ENCODE measurements at places on chromosomes 5 and 9. TPM values are rescaled to one million over a fixed set of nuclear protein-coding genes. Genes with fewer than 3 reads are reported as not detected.
A peak's percentile ranks its signal among the peaks of the same experiment; 100 is the strongest.

DNA sequence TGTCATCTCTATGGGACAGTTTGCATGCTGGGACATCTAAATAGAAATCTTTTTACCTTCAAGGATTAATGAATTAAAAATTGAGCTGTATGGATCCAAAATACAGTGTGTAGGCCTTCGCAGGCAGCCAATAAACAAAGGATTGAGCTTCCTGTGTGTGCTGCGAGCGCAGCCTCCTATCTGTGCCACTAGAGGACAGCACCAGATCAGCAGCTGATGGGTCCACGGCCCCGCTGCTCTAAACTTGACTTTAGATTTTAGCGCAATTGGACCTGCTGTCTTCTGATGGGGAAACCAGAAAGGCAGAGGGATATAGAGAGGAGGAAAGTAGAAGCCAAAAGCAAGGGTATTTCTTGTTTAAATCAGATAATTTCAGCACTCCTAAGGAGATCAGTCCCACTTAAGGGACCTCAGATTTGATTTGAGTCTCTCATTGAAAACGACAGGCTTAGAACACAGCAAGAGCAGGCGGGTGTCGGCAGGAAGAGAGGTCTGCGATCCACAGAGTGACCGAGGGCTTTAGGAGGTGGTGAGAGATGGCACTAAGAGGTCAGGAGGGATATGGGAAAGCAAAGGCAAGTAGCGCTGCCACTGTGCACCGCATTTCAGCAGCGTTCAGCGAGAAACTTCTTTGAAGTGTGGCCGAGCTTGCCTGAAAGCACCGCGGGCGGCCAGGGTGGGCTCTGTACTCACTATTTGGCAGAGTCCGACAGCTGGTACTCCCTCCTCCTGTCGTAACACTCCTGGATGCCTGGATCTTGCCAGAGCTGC, 214.3 kb downstream of the GNA14 start:
- peaks cover 4% of the 10 kb centered on the region for H3K4me1 ChIP-seq
- peak; percentile 25 for DNase-seq
- H3K27me3 ChIP-seq: peaks cover 4% of the 10 kb centered on the region
- H3K27ac ChIP-seq: no peak overlapping the region

- peaks cover 18% of the 10 kb centered on the region for H3K27me3 ChIP-seq
- H3K36me3 ChIP-seq: peaks cover 3% of the 10 kb centered on the region
- no peak overlapping the region for H3K4me3 ChIP-seq
- peaks cover 14% of the 10 kb centered on the region for H3K4me1 ChIP-seq
Measured at GRCh38 chr5:159258361-159258760, 4.7 kb upstream of the UBLCP1 start.

GRCh38 chr9:126614088-126614454, 343 bp downstream of the LMX1B start:
- H3K27me3 ChIP-seq: peaks cover 73% of the 10 kb centered on the region
- H3K4me1 ChIP-seq: peaks cover 11% of the 10 kb centered on the region
- no peak overlapping the region for H3K4me3 ChIP-seq

DNA sequence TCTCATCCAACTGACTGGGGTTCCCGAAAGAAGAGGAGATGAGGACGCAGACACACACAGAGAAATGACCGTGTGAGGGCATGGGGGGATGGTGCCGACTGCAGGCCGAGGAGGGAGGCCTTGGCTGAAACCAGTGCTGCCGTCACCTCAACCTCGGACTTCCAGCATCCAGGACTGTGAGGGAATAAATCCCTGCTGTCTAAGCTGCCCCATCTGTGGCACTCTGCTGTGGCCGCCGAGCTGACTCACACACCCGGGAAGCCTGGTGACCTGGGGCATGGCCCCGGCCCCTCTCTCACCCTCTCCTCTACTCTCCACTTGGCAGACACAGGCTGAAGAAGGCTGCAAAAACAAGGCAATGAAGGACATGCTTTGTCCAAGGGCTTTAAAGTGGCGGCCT, 4.4 kb upstream of the COL5A1 start:
- H3K4me3 ChIP-seq: no peak overlapping the region
- no peaks in the 10 kb centered on the region for H3K36me3 ChIP-seq
- peaks cover 8% of the 10 kb centered on the region for H3K27me3 ChIP-seq
- no peak overlapping the region for H3K27ac ChIP-seq
- H3K4me1 ChIP-seq: no peaks in the 10 kb centered on the region

LECT2 gene
- not detected for total RNA-seq

GRCh38 chr5:55429221-55429612, 105.5 kb downstream of the PLPP1 start:
- no peak overlapping the region for H3K27ac ChIP-seq
- H3K4me3 ChIP-seq: no peak overlapping the region
- peaks cover 84% of the 10 kb centered on the region for H3K36me3 ChIP-seq
- no peak for DNase-seq

LCN2 gene
- not detected for total RNA-seq

GCNT4 gene
- 0.28 TPM for total RNA-seq

GRCh38 chr9:109488791-109489492, 9.2 kb downstream of the PTPN3 start:
- DNase-seq: no peak
- no peaks in the 10 kb centered on the region for H3K36me3 ChIP-seq
- H3K27me3 ChIP-seq: peaks cover 31% of the 10 kb centered on the region

Data from activated T-helper 2 cell treated with anti-CD3 and anti-CD28 coated beads, Interferon-gamma antibody, Interleukin-2, Interleukin-4, amounts not matched to agents 10 μg/mL and 5 μg/mL and 100 μg/mL, durations not matched to agents 14 hours and 24 hours and 36 hours (primary cell).